H9 (cell line): ENCODE measurements at places on chromosomes 7 and 10. TPM values are rescaled to one million over a fixed set of nuclear protein-coding genes. Genes with fewer than 3 reads are reported as not detected.

Gene NEUROD6
- not detected in 2 replicates for total RNA-seq

GRCh38 chr10:10141782-10142382 lies 875.8 kb upstream of the CELF2 start:
- H3K4me1 ChIP-seq = no peaks in the 10 kb centered on the region; the same call in 1 of the 2 replicates
- no peak overlapping the region for H3K27ac ChIP-seq
- H3K27me3 ChIP-seq = no peaks in the 10 kb centered on the region
- DNase-seq = no peak
- H3K36me3 ChIP-seq = no peaks in the 10 kb centered on the region

- H3K36me3 ChIP-seq = no peaks in the 10 kb centered on the region
- H3K27me3 ChIP-seq = peaks cover 75% of the 10 kb centered on the region
- H3K4me1 ChIP-seq = no peaks in the 10 kb centered on the region
- H3K4me3 ChIP-seq = no peak overlapping the region
Measured at GRCh38 chr10:117532451-117533107, 10.0 kb upstream of the EMX2 start.

Gene IQUB
- 0.28 and 0.39 TPM in 2 replicates for total RNA-seq

- DNase-seq = no peak
- no peaks in the 10 kb centered on the region for H3K27me3 ChIP-seq
- no peak overlapping the region for H3K4me3 ChIP-seq
- peaks cover 33% of the 10 kb centered on the region for H3K36me3 ChIP-seq
- H3K27ac ChIP-seq = no peak overlapping the region
Measured at GRCh38 chr7:13897819-13898218, 91.6 kb downstream of the ETV1 start.

DNA sequence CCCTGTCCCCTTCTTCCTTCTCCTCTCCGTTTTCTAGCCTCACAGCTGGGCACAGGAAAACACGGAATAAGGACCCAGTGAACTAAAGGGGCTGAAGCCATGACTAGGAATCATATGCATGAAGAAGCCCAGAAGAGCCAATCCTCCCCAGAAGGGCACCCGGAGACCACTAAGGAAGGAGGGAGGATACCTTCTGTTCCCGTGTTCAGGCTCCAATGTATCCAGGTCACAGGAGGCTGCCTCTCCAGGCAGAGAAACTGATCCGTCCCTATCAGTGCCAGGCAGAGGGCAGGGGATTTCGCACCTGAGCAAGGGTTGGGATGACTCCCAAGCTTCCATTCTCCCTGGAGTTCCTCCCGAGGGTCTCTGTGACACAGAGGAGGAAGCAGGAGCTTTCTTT lies 246.6 kb downstream of the SNX10 start:
- H3K27ac ChIP-seq = no peak overlapping the region
- H3K4me3 ChIP-seq = no peak overlapping the region
- no peaks in the 10 kb centered on the region for H3K27me3 ChIP-seq
- no peaks in the 10 kb centered on the region for H3K4me1 ChIP-seq

GRCh38 chr7:8056439-8056838 lies 87.8 kb downstream of the GLCCI1 start:
- no peak overlapping the region for H3K4me3 ChIP-seq
- DNase-seq = no peak
- no peak overlapping the region for H3K27ac ChIP-seq
- no peaks in the 10 kb centered on the region for H3K27me3 ChIP-seq
- peaks cover 8% of the 10 kb centered on the region for H3K36me3 ChIP-seq

DNA sequence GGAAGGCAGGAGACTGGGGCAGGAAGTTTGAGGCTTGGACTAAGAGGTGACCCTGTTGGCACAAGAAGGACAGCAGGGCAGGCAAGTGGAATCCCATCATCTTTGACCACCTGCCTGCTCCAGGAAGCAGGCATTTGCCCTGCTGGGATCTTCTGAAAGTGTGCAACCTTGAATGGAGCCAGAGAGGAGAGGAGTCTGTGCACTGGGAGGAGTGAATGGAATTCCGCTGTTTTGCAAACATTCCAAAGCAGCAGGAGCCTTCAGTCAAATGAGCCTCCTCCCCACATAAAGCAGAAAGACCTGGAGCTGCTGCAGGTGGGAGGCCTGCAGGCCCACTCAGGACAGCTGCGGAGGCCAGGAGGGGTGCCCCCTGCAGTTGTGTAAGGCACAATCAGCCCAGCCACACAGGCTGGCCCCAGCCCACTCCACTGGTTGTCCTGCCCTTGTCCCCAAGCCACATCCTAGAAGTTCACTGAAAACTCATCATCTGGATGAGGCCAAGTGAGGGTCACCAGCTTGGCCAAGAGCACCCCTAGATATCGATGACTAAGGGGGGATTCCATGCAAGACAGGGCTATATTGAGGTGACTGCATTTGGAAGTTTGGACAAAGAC lies 249.5 kb downstream of the RPS24 start:
- H3K27ac ChIP-seq = no peak overlapping the region
- H3K36me3 ChIP-seq = no peaks in the 10 kb centered on the region
- peak; percentile 47 for DNase-seq
- peaks cover 4% of the 10 kb centered on the region; the same call in 1 of the 2 replicates for H3K4me1 ChIP-seq
- no peaks in the 10 kb centered on the region for H3K27me3 ChIP-seq

Gene HTR7
- 20.2 and 21.3 TPM in 2 replicates for total RNA-seq

GRCh38 chr7:46210467-46210866 lies 289.4 kb upstream of the IGFBP3 start:
- no peak overlapping the region for H3K4me3 ChIP-seq
- DNase-seq = no peak
- H3K27me3 ChIP-seq = no peaks in the 10 kb centered on the region
- no peak overlapping the region for H3K27ac ChIP-seq
- no peaks in the 10 kb centered on the region for H3K36me3 ChIP-seq
- H3K4me1 ChIP-seq = no peaks in the 10 kb centered on the region

DNA sequence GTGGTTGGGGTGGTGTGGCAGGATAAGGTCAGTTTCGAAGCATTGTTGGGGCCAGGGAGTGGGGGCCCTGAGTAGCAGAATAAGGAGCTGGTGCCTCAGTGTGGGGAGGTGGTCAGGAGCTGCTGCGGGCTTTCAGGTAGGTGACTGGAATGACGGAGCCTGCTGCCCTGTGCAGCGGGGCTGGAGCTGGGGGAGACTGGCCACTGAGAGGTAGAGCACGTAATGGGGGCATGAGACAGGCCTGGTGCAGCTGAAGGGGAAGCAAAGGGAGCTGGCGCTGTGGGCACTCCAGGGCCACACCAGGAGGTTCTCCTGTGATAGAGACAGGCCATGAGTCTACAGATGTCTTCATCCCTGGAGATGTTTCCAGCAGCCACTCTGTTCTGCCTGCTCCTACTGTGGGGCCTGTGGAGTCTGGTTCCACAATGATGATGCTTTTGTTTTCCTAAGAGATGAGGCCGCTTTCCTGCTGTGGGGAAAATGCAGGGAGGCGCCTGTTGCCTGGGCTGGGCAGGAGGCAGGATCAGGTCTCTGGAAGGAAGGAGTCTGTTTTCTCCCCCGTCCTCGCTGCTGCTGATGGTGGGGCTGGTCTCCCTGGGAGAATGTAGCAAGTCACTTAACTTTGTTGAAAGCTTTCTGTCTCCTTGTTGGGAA lies 31.1 kb downstream of the NUB1 start:
- peaks cover 52% of the 10 kb centered on the region for H3K36me3 ChIP-seq
- no peak overlapping the region for H3K27ac ChIP-seq
- H3K4me1 ChIP-seq = no peaks in the 10 kb centered on the region
- H3K27me3 ChIP-seq = no peaks in the 10 kb centered on the region
- DNase-seq = peak; percentile 30

- no peak overlapping the region for H3K4me3 ChIP-seq
- H3K27ac ChIP-seq = no peak overlapping the region
- no peak for DNase-seq
- H3K36me3 ChIP-seq = no peaks in the 10 kb centered on the region; the same call in 2 of the 3 replicates
- H3K27me3 ChIP-seq = no peaks in the 10 kb centered on the region
Measured at GRCh38 chr10:99834410-99834809, 52.0 kb downstream of the ABCC2 start.

- peak; percentile 20 for DNase-seq
- no peaks in the 10 kb centered on the region for H3K4me1 ChIP-seq
- H3K4me3 ChIP-seq = 0 out of 3 replicates have a peak overlapping the region, but pooled peaks have one; percentile 8
Measured at GRCh38 chr10:14601872-14602725, 172.6 kb downstream of the FAM107B start.

- peaks cover 43% of the 10 kb centered on the region for H3K36me3 ChIP-seq
- peaks cover 4% of the 10 kb centered on the region; the same call in 1 of the 2 replicates for H3K4me1 ChIP-seq
- H3K4me3 ChIP-seq = peak overlapping the region; percentile 11; the same call in 1 of the 3 replicates
Measured at GRCh38 chr7:7212612-7213011, 30.3 kb downstream of the C1GALT1 start.

- peaks cover 4% of the 10 kb centered on the region; the same call in 1 of the 2 replicates for H3K27me3 ChIP-seq
- H3K4me3 ChIP-seq = peak overlapping the region; percentile 76
- DNase-seq = peak; percentile 46
- H3K36me3 ChIP-seq = no peaks in the 10 kb centered on the region
Measured at GRCh38 chr10:8331896-8332729, 277.6 kb downstream of the GATA3 start.

Gene TMEM196
- not detected in 2 replicates for total RNA-seq

DNA sequence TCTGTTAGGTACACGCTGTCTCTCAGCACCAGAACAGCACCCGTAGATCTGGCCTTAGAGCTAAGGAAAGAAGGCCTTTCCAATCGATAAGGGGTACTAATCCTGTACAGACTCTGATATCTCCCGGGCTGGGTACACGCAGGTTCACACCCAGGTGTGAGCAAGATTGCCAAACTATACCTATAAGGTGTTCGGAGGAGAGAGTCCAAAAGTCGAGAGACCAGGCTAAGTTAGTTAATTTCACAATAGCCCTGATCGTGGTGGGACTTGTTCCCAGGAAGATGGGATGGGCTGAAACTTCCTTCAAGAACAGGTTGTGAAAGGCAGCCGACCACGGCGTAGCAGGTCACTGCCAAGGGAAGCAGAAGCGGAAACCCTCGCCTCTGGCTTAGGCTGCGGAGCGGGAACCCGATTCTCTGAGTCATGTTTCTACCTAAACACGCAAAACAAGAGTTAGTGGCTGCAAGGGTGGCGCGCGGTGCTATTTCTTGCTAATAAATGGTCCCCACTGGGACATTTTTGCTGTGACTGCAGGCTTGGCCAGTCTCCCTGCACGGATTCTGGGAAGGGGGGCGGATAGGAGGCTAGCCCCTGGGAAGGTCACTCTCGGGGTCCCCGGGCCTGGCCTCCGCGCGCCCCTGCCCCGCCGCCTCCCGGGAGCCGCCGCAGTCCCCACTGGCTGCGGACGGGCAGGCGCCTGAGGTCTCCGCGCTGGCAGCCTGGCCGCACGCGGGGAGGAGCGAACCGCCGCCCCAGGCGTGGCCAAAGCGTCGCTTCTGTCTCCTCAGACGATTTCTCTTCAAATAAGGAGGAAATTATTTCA lies 75.4 kb upstream of the PDSS1 start:
- DNase-seq = peak; percentile 59
- no peaks in the 10 kb centered on the region for H3K27me3 ChIP-seq
- peak overlapping the region; percentile 52 for H3K4me3 ChIP-seq
- H3K27ac ChIP-seq = no peak overlapping the region

- no peaks in the 10 kb centered on the region for H3K36me3 ChIP-seq
- H3K4me3 ChIP-seq = no peak overlapping the region
- H3K4me1 ChIP-seq = no peaks in the 10 kb centered on the region
Measured at GRCh38 chr10:79563426-79563825, 3.2 kb upstream of the SFTPA2 start.

GRCh38 chr7:155066417-155066950 lies 3.6 kb upstream of the HTR5A start:
- H3K27me3 ChIP-seq = peaks cover 11% of the 10 kb centered on the region; the same call in 1 of the 2 replicates
- no peaks in the 10 kb centered on the region for H3K4me1 ChIP-seq
- no peak overlapping the region for H3K4me3 ChIP-seq
- H3K36me3 ChIP-seq = no peaks in the 10 kb centered on the region

- no peaks in the 10 kb centered on the region for H3K27me3 ChIP-seq
- H3K4me1 ChIP-seq = no peaks in the 10 kb centered on the region
- no peak overlapping the region for H3K27ac ChIP-seq
- H3K36me3 ChIP-seq = 0 out of 3 replicates have a peak, but pooled peaks cover 2% of the 10 kb centered on the region
- no peak overlapping the region for H3K4me3 ChIP-seq
Measured at GRCh38 chr7:11858622-11859302, 26.8 kb upstream of the THSD7A start.

- no peak for DNase-seq
- no peaks in the 10 kb centered on the region for H3K27me3 ChIP-seq
- H3K36me3 ChIP-seq = no peaks in the 10 kb centered on the region
- H3K4me3 ChIP-seq = no peak overlapping the region; the same call in 2 of the 3 replicates
Measured at GRCh38 chr7:83611776-83612175, 37.2 kb downstream of the SEMA3E start.

GRCh38 chr10:78864761-78865537 lies 203.8 kb upstream of the ZMIZ1 start:
- no peak overlapping the region for H3K4me3 ChIP-seq
- DNase-seq = no peak
- no peak overlapping the region for H3K27ac ChIP-seq
- H3K4me1 ChIP-seq = no peaks in the 10 kb centered on the region
- H3K27me3 ChIP-seq = no peaks in the 10 kb centered on the region

Gene IMPDH1
- total RNA-seq = 32.7 and 35.2 TPM in 2 replicates

GRCh38 chr10:127055263-127055662 lies 141.1 kb downstream of the INSYN2A start:
- DNase-seq = no peak
- H3K4me1 ChIP-seq = no peaks in the 10 kb centered on the region

Gene MAT1A
- 1.8 and 2.1 TPM in 2 replicates for total RNA-seq

DNA sequence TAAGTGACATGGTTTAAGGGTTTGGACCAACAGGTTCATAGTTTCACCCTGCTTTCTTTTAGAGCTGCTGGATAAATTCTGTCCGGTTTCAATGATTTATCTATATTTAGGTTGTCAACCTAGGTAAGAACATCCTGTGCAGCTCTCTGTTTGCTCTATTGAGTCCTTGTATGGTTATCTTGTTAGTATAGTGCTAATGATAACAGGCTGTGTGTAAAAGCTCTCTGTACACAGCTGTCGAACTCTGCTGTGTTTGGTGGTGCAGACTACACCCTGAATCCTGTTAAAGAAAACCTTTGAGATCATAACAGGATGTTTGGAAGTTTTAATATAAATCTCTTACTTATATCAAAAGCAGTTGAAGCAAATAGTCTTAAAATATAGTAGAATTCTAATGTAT lies 219.2 kb downstream of the SDK1 start:
- H3K4me3 ChIP-seq = no peak overlapping the region
- H3K27ac ChIP-seq = no peak overlapping the region
- H3K27me3 ChIP-seq = no peaks in the 10 kb centered on the region
- no peaks in the 10 kb centered on the region for H3K36me3 ChIP-seq

Gene LLCFC1
- not detected in 2 replicates for total RNA-seq

DNA sequence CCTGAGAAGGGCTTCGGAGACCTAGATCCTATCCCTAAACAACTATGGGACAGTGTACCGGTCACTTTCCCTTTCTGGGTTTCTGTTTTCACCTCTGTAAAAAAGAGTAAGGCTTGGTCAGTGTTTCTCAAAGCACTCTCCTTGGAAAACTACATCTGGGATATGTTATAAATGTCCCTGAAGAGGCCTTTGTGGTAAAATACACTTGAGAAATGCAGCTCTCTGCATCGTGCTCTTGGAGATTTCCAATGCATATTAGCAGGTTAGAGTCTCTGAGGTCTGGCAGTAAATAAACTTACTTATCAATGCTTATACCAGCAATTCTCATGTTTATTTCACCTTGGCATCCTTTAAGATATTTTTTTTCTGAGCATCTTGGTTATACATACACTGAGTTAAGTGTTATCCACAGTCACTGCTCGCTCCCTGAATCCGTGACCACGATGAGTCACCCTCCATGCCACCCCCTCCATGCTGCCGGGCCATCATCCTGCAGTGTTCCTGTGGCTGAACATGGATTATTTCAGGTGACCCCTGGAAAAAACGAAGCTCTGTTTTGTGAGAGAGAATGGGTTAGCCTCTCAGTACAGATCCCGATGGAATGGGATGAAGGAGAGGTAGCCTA lies 3.3 kb upstream of the TBXAS1 start:
- H3K36me3 ChIP-seq = no peaks in the 10 kb centered on the region
- no peak overlapping the region for H3K4me3 ChIP-seq
- H3K4me1 ChIP-seq = no peaks in the 10 kb centered on the region
- H3K27me3 ChIP-seq = no peaks in the 10 kb centered on the region
